ENCODE measurements at places on chromosomes 7 and 10.

- peak; percentile 93 for DNase-seq
Measured at GRCh38 chr10:15863733-15864132, 3.4 kb upstream of the MINDY3 start.

GRCh38 chr10:131094527-131095312 is 216.8 kb downstream of the TCERG1L start:
- peak; percentile 57 for DNase-seq

DNA sequence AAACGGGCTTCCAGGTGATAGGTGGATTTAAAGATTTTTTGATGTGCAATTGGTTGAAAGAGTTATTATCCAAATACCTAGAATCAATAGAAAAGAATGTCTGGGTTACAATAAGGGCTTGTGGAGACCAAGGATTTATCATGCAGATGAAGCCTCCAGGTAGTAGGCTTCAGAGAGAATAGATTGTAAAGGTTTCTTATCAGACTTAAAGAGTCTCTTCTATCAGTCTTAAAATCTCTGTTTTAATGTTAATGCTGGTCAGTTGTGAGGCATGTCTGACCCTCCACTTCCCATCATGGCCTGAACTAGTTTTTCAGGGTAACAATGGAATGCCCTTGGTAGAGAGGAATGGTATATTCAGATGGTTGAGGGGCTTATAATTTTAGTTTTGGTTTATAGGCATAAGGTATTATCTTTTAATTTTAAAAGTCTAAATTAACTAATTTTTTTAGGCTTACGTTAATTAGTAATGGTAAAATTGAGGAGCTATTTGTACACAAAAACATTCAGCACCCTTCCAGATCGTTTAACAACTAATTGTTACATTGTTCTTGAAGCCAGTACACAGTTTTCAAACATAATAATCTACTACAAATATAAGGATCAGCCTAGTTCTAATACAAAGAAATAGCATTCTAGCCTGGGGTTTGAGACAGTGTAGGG is 704.2 kb upstream of the MBL2 start:
- DNase-seq = no peak

GRCh38 chr10:18303851-18304801 is 163.9 kb downstream of the CACNB2 start:
- DNase-seq = no peak

- DNase-seq = no peak
Measured at GRCh38 chr10:91339729-91340128, 70.4 kb upstream of the HECTD2 start.

GRCh38 chr10:7085913-7086589 is 324.8 kb downstream of the SFMBT2 start:
- DNase-seq = no peak

DNA sequence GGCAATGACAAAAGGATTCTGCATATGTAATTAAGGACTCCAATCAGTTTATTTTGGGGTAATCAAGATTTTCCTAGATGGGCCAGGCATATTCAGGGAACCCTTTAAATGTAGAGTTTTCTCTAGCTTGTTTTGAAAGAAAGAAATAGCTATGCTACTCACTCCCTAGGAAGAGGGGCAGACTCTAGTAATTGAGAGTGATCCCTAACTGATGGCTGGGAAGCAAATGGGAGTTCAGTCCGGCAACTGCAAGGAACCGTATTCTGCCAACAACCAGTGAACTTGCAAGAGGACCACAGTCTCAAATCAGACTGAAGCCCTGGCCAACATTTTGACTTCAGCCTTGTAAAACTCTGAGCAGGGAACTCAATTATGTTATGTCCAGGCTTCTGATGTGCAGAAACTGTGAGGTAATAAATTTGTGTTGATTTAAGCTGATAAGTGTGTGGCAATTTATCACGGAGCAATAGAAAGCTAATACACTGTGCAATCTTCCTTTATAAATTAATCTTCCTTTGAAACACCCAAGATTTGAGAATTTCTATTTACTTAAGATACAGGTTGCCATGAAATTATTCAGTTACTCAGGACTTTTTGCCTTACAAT is 14.0 kb downstream of the AOAH start:
- DNase-seq = no peak

DNA sequence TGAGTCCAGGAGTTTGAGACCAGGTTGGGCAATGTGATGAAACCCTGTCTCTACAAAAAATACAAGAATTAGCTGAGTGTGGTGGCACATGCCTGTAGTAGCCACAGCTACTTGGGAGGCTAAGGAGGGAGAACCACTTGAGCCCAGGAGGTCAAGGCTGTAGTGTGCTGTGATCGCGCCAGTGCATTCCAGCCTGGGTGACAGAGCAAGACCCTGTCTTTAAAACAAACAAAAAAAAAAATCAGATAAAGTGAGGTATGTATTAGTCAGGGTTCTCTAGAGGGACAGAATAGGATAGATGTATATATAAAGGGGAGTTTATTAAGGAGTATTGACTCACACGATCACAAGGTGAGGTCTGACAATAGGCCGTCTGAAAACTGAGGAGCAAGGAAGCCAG is 101.5 kb upstream of the GPR26 start:
- no peak for DNase-seq

DNA sequence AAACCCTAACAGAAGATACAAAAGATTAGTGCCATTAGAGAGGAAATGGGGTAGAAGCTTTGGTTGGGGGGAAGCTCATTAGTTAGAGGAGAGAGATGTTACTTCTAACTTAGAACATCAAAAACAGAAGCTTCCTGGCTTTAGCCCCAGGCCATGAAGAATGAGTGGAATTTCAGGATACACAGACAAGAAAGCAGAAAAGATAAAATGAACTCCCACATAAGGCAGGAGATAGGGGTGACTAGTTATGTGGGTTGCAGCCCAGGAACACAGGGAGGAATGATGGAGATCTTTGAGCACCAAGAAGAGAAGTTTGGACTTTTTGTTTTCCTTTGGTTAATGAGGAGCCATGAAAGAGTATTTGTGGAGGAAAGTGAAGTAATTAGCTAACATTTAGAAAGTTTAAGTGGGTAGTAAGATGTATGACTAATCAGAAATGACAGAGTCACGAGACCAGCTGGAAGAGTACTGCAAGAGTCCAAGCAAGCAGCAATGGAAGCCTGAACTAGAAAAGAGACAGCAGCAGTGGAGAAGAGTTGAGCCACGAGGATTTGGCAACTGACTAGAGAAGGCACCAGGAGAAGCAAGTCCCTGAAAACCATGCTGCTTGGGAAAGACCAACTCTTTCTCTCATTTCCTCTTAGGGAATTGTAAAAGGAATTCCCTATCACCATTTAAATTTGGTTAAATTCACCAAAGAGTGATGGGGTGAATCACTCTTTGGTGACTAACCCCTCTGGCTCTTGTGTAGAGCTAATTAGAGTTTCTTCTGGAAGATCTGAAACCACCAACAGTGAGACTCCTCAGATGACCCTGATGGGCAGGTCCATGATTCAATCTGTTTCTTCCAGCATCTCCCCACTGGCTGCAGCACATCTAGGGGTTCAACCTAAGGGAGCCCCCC is 131.9 kb downstream of the KCNMA1 start:
- no peak for DNase-seq

GRCh38 chr7:121041516-121042148 is 53.1 kb downstream of the CPED1 start:
- DNase-seq = peak; percentile 36

- DNase-seq = no peak
Measured at GRCh38 chr7:128410451-128410753, 620 bp upstream of the IMPDH1 start.

DNA sequence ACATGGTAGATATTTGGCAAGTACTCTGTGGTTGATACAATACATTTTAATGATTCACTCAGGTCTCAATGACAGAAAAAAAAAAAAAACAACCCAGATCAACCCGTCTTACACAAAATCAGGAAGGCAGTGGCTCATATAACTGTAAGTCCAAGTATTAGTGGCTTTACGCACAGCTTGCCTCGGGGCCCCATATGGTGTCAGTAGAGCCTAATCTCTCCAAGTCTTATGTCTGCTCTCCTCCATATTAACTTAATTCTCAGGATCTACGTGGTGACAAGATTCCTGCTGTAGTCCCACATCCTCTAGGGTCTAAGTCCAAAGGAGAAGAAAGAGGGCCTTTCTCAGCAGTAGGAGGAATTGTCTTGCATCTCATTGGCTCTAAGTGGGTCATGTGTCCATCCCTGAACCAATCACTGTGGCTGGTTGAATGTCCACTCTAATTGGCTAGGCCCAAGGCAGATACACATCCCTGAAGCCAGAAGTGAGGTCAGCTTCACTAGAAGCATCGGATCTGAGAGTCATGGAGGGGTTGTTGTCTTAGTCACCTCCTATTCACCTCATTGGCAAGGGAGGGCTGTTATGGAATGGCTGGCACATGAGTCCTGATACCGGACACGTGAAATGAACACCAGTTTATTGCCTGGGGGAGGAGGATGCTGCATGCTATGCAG is 20.5 kb upstream of the PLPP4 start:
- no peak for DNase-seq

DNA sequence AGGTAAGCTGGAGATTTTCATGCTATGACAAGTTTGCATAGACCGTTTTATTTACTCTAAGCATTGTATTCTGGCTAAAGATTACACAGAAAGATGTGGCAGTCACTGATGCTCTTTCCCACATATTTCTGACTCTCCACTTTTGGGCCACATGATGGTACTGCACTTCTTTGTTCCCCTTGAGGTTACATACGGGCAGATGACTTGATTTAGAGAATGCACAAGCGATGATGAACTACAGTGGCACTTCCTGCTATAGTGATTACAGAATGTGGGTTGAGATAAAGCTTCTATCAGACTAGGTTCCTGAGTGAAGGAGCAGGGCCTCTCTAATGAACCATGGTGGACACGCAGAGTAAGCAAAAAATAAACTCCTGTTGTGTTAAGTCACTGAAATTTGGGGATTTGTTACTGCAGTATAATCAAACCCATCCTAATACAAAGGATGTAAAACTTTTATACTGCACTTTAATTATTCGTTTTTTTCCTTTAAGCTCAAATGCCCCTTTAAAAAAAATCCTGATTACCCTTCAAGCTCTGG is 177.9 kb downstream of the TAX1BP1 start:
- no peak for DNase-seq

- no peak for DNase-seq
Measured at GRCh38 chr7:50293509-50294179, 10.9 kb upstream of the IKZF1 start.

DNA sequence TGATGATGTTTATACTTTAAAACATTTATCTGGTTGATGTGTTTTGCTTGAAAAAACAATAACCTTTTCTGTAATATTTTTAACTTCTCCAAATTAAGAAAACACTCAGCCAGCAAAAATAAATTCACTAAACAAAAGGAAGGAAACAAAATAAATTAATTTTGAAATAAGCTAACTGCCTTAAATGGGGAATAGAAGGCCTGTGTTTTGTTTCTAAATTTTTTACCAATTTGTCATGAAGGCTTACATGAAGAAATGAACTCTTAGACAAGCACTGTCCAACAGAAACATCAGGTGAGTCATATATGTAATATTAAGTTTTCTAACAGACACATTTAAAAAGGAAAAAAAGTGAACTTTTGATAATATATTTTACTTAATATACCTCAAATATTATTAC is 68.5 kb downstream of the LRRN3 start:
- DNase-seq = no peak

GRCh38 chr7:47954231-47954911 is 6.1 kb upstream of the PKD1L1 start:
- DNase-seq = no peak

- no peak for DNase-seq
Measured at GRCh38 chr7:138170959-138171703, 94.9 kb downstream of the AKR1D1 start.

- no peak for DNase-seq
Measured at GRCh38 chr10:48503293-48503911, 101.5 kb downstream of the ARHGAP22 start.

DNA sequence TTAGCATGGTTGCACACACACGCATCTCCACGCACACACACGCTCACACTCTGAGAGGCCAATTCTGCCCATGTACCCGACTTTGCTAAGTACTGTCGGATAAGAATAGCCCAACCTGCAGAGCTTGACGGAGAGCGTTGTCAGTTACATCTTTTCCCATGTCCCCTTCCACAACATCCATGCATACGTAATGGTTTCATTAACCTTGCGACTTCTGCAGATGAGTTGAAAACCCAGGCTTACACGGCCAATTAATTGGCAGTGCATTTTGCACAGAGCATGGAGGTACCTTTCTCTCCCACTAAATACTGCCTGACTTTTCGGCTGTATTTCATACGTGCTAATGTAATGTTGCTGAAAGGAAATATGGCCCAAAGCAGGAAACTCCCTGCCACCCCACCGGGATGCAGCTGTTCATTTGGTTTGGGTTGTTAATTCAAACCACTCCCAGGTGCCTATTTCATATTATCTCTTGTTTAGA is 291.2 kb upstream of the HABP2 start:
- DNase-seq = no peak

DNA sequence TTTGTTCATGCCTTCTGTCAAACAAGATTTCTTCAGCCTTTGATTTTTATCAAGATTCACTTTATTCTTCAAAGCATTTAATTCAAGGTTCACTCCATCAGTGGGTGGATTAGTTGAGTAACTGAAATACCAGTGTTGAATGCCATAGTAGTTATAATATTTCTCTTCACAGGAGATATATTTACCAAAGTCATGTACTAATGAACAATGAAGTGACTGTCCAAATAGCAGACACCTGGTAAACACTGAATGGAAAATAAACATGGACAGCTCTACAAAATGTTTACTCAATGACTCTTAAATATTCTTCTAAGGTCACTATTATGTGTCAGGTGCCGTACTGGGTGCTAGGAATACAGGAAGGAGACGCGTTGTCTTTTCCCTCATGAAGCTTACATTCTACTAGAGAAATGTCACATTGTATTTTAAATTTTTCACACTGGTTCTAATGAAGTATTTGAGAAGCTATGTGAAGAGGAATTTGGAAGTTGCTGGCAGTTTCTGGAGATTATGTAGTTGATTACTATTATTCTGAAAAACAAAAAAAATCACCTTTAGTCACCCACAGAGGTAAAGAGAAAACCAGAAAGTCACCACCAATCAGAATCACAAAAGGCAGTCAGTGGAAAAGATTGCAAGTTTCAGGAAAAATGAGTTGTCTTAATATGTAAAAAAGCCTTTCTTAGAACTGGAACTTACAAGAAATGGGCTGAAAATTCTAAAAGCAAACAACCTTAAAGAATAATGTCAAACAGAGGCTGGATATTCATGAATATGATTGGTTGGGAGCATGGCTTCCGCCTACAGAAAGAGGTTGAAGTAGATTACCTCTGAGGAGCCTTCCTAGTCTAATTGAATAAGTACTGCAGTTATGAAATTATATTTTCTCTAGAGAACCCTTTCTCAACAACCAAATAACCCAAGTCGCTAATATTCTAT is 84.5 kb downstream of the RTKN2 start:
- no peak for DNase-seq
